ENCODE measurements at places on chromosomes 7 and 10.

DNA sequence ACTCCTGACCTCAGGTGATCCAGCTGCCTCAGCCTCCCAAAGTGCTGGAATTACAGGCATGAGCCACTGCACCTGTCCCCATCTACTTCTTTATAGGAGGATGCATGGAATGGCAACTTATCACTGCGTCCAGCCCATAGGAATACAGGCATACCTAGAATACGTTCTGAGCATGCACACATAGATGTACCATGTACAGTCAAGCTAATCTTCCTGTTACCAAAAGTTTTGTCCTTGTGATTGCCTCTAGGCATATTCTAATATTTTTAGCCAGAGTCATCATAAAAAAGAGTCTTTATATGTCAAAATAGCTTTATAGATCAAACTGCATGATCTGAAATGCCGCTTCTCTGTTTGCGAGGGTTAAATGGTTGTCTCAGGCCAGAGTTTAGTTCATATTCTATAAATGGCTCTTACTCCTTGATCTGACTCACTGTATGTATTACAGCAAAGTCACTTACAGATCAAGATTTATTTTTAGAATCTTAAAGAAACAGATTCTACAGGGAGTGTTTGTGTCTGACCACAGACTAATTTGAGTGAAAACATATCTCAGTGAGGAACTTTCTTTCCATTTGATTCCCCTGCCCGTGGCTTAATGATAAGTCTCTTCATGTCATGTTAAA lies 210.9 kb downstream of the CREB5 start:
- DNase-seq, result no peak

GRCh38 chr7:40058636-40059035 lies 75.8 kb downstream of the MPLKIP start:
- no peak for DNase-seq

GRCh38 chr10:7829289-7829834 lies 11.1 kb downstream of the TAF3 start:
- DNase-seq, result no peak

- no peak for DNase-seq
Measured at GRCh38 chr10:51834548-51834947, 135.2 kb upstream of the CSTF2T start.

- no peak for DNase-seq
Measured at GRCh38 chr7:2980401-2981102, 63.1 kb downstream of the CARD11 start.

Data from NCI-H1048 (cell line).